ENCODE measurements at places on chromosomes 11 and 22.

DNA sequence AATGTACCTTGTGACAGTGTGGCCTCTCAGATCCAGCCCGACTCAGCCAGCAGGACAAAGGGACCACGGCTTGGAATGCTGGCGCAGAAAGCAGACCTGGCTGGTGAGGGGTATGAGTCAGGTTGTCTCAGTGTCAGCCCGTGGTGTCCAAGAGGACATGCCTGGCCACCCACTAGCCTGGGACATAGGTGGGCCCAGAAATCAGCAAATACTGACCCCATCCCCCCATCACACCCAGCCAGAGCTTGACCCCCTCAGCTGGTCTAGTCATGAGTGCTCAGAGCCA is 4.5 kb downstream of the BANF1 start:
- no peak for DNase-seq

DNA sequence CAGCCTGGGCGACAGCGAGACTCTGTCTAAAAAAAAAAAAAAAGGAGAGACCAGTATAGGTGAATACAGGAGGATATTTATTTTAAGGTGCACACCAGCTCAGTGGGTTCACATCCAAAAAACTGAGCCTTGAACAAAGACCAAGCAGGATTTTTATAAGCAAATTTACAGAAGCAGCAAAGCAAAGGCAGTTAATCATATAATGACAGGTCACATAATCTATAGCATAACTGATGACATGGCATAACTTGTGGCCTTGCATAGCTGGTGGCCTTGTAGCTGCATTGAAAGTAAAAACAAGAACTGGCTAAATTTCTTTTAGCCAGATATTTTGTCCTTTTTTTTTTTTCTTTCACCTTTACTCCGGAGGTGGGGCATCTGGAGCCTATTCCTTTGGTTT is 2.7 kb upstream of the PLAAT3 start:
- no peak for DNase-seq

- peak; percentile 23 for DNase-seq
These were observed 787 bp downstream of the SMDT1 start for GRCh38 chr22:42080287-42080686.

DNA sequence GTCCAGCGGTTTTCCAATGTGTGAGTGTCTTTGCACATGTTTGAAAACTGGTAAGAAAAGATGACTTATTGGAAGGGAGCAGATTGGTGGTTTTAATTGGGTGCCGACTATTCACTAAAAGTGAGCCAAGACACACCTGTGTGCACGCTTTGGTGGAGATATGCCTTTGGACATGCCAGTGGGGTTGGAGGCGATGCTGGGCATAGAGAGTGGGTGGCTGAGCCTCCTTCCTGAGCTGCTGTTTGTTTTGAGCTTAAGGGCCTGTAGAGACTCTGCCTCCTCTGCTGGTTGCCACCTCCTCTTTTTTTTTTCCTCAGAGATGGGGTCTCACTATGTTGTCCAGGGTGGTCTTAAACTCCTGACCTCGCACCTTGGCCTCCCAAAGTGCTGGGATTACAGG is 9.5 kb downstream of the IGHMBP2 start:
- DNase-seq, result no peak

GRCh38 chr22:49349841-49350381 is 477.8 kb downstream of the BRD1 start:
- no peak for DNase-seq

- DNase-seq, result no peak
These were observed 722.9 kb upstream of the RAG2 start for GRCh38 chr11:37320921-37321320.
